ENCODE measurements at places on chromosomes 16 and 17.

DNA sequence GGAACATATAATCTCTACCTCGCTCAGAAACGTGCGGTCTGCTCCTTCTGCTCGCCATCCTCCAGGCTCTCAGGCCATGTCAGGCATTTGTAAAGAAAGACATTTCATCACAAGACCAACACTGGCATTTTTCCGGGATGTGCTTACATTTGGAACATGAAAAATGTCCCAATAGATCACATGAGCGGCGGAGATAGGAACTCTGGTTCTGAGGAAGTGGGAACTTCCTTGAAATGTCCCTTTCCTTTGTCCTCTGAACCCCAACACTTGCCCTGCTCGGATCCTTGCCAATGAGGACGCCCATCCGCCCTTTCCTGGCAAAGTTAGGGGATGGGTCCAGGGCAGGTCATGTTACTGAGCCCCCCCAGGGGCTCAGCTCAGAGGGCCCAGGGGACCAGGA is 130.5 kb downstream of the MAF start:
- DNase-seq = no peak

GRCh38 chr16:55672471-55672870 is 16.7 kb downstream of the SLC6A2 start:
- DNase-seq = no peak

DNA sequence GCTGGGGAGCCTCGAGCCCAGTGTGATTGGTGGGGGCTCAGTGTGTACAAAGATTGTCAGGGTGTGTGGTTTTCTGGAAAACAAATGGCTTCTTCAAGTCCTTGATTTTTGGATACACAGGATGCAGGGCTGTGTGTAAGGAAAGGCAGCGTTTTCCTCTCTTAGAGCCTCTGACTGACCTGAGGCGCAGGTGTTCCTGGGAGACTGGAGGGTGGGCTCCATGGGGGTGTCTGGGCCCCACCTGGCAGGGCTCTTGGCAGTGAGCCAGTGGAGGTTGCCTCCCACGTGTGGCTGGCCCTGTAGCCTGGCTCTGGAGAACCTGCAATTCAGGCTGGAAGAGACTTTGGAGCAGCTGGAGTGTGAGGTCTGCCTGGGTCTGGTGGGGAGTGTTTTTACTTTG is 5.0 kb downstream of the FOXK2 start:
- DNase-seq = no peak

- DNase-seq = no peak
Observed at GRCh38 chr16:85712801-85713200, 24.0 kb upstream of the GINS2 start.

GRCh38 chr17:65434878-65435277 is 126.6 kb downstream of the AXIN2 start:
- no peak for DNase-seq

DNA sequence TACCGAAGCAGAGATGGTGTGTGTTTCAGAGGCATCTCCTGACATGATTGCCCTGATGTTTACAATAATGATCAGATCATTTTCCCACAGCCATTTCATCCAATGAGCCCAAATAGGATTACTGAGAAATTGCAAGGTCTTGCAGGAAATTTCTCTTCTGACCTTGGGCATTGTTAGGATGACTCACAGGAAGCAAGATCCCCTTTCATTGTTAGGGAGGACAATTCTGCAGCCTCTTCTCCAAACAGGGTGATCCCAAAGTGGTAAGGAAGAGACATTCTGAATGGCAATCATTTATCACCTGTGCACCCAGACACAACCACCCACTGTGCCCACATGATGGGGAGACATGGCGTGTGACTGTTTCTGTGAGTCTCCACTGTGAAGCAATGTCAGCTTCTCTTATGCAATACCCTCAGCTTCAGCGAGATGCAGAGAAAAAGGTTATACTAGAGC is 306.7 kb upstream of the XYLT1 start:
- DNase-seq = no peak

DNA sequence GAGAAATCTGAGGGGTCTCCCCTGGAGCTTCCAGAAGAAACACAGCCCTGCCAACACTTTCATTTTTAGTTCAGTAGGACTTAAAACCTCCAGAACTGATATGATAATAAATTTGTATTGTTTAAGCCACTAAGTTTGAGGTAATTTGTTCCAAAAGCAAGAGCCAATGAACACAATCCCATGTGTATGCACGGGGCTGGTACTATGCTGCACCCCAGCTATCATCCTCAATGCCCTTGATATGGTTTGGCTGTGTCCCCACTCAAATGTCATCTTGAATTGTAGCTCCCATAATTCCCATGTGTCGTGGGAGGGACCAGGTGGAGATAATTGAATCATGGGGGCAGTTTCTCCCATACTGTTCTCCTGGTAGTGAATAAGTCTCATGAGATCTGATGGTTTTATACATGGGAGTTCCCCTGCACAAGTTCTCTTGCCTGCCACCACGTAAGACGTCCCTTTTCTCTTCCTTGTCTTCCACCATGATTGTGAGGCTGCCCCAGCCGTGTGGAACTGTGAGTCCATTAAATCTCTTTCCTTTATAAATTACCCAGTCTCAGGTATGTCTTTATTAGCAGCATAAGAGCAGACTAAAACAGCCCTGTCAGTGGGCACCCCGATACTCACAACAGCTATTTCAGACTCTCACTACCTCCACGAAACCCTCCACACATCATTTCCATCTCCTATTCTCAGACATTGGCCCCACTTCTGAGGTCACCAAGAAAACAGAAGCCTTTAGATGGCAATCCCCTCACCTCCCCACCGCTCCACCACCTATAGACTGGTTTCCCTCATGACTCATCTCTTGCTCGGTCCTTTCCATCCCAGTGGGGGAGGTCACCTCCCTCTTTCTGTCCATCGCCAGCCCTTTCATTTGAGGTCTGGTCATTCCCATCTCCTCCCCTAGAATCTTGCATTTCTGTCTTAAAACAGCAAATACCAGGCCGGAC is 8.9 kb upstream of the CACNG1 start:
- DNase-seq = no peak

DNA sequence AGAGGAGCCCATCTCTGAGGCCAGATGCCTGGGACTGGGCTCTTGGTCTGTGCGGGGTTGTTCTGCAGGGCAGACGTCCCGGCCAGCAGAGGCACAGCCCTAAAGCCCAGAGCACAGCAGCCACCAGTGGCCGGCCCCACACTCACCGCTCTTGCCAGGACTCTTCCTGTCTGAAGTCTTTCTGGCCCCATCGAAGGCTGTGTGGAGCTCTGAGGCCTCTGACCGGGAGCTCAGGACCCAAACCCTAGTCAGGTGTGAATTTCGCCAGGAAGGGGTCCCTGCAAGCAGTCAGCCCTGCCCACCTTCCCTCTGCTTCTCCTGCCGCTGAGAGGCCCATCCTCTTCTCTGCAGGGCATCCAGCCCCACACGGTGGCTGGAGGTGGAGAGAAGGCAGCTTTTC is 10.7 kb downstream of the ACSF3 start:
- no peak for DNase-seq

DNA sequence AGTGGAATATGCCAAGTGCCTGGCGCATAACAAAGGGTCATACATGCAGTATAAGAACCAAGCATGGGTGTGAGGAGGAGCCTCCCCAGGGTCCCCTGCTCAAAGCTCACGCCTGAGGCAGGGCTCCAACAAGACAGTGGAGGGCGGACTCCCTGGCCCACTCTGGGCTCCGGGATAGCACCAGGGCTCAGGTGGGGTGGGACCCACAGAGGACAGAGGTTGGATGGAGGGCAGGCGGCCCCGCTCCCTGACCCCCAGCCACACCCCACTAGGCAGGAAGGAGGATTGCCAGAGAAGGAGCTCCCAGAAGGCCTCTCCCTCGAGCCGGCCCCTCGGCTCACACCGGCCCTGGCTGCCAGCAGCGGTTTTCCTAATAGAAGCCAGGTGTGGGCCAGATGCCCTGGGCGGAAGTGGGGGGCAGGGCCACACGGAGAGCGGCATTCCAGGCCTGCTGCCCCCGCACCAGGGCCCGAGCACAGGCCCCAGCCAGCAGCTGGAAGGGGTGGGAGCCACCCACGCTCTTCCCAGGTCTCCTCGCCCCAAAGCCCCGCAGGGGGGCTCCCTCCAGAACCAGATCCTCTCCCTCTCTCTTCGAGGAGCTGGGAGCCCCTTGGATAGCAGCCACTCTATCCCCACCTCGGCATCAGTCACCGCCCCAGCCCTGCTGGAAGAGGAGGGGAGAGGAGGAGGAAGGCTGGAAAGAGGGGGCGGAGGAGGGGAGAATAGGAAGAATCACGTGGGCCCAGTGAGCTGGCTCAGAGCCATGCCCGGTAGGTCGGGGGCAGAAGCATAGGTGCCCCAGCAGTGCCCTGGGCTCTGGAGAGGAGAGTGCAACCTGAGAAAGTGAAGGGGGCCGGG is 21.0 kb downstream of the VASN start:
- no peak for DNase-seq

GRCh38 chr16:83689385-83689831 is 118.4 kb upstream of the HSBP1 start:
- DNase-seq = no peak

GRCh38 chr17:60601447-60602384 is 1.7 kb downstream of the PPM1D start:
- DNase-seq = peak; percentile 51

DNA sequence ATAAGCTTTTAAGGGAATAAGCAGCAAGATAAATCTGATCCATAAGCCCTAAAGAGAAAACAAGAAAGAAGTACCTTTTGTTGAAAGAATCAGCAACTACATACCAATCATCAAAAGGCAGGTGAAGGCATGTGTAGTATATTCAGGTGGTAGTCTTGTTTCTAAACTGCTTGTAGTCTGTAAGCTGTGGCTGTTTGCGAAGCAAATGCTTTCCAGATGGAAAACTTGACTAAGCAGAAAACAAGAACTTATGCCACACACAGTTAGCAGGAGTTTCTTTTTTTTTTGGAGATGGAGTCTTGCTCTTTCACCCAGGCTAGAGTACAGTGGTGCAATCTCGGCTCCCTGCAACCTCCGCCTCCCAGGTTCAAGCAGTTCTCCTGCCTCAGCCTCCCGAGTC is 5.7 kb downstream of the CBX1 start:
- DNase-seq = no peak

- DNase-seq = no peak
Observed at GRCh38 chr17:74875155-74875976, 2.6 kb upstream of the FDXR start.

DNA sequence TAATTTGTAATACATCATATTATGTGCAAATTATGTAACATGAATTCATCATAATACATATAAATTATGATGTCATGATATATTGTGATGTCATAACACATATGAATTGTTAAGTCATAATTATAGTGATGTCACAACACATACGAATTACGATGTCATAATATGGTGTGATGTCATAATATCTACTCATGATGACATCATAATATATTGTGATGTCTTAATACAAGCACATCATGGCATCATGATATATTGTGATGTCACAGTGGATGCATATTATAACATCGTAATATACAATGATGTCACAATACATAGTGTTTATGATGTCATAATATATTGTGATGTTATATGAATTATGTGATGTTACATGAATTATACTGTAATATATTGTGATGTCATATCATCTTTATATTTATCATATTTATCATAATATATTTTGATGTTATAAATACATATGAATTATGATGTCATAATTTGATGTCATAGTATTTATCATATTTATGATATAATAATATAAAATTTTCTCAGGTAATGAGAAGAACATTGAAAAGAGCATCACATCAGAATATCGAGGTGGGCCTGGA is 1793.0 kb downstream of the TP53TG3F start:
- DNase-seq = no peak

DNA sequence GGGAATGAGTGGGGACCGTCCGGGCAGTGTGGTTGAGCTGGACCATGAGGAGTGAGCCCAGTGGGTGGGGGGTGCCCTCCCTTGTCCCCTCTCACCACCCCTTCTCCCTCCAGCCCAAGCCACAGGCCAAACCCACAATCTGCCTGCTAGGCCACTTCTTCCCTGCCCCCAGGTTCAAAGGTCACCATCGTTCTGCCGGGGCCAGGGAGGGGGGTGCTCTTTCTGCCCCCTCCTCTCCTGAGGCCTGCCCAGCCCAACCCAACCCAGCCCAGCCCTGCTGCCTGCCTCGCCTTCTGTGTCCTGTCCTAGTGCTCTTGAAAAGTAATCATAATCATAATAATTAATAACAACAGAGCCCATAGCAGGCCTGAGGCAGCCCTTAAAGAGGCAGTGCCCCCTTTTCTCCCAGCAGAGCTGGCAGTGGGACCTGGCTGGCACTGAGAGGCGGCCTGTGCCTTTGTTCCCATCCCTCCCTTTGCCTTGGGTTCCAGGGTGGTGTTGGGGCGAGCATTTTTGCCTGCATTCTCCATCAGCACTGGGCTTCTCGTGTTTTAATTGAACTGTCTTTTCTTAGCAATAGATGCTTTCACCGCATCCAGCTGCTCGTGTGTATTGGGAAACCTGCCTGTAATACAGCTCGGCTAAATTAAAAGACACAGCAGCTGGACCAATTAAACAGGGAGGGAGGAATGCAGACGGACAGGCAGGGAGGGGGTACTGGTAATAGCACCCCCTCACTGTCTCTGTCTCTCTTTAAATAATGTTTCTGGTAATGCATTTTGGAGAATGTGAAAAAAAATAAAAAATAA is 46.8 kb downstream of the SREBF1 start:
- no peak for DNase-seq

DNA sequence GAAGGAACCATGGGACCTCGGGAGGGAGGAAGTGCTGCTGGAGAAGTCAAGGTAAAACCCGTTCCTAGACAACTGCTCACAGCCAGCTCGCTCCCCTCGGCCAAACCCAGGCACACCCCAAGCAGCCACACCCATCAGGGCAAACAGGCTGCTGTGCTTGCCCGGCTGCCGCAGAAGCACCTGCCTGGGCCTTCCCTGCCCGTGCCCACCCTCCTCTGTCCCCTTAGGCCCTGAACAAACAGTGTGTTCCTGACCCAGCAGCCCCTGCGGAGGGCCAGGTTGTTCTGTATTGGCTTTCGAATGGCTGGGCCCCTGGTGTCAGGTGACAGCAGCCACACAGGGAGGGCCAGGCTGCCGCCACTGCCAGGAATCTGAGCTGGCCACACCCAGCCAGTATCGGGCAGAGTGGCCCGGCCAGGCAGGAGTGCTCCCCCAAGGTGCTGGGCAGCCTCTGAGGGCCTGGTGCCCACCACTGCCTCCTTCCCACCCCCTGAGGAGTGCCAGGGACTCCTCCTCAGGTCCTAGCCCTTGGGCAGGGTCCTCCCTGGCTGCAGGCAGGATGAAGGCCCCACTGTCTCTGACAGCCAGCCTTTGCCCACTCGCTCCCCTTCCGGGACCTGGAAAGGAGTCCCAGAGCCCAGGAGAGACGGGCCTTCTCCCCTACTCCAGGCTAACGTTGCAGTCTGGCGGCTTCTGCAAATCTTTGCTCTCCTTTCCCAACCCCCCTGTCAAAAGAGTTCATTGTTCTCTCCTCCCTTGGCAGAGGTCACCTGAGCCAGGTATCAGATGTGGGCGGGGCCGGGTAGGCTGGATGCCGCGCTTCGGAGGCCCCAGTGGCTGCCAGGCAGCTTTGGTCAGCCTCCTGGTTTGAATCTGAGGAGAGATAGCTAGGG is 24.0 kb downstream of the LLGL2 start:
- peak; percentile 97 for DNase-seq

- no peak for DNase-seq
Observed at GRCh38 chr17:80229011-80229410, 8.8 kb downstream of the SLC26A11 start.

GRCh38 chr17:51507444-51507843 is 247.1 kb downstream of the UTP18 start:
- DNase-seq = no peak
